Activated T-cell treated with anti-CD3 and anti-CD28 coated beads, Interleukin-2, amount 50 U/mL, for 4 hours (primary cell): ENCODE measurements at places on chromosomes 5 and 9. TPM values are rescaled to one million over a fixed set of nuclear protein-coding genes. Genes with fewer than 3 reads are reported as not detected.

Gene CYLC2
- not detected for total RNA-seq

Gene SLC22A4
- 1.4 TPM for total RNA-seq

Gene RNF183
- 0.37 TPM for total RNA-seq

DNA sequence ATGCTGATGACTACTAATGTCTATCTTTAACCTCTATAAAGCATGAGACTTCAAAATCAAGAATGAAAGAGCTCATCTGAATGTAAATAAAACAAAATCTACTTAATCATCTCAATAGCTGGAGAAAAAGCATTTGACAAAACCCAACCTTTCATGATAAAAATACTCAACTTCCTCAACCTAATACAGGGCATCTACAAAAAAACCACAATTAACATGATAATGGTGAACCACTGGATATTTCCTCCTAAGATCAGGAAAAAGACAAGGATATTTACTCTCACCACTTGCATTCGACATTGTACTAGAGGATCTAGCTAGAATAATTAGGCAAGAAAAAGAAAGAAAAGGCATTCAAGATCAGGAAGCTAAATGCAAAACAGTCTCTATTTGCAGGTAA lies 49.3 kb downstream of the FAM169A start:
- no peak for DNase-seq

DNA sequence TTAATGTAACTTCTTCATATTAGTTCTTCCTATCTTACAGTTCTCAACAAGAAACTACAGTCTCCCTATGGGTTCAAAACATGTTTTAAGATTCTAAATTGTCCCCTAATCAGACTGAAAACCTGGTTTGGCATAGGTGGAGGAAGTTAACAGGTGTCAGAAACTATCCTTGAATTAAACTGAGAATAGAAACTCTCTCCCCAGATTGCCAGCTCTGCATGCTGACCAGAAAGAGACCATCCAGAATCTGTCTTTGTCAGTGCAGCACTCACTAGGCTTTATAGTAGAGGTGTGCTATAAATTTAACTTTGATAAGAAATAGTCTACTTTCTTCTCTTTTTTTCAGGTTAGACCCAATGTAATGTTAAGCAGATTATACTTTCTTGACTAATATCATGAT lies 63.8 kb downstream of the BNC2 start:
- no peak for DNase-seq

- no peak for DNase-seq
Measured at GRCh38 chr9:114021578-114021977, 56.5 kb downstream of the AMBP start.
